ENCODE measurements at places on chromosomes 4 and X.

DNA sequence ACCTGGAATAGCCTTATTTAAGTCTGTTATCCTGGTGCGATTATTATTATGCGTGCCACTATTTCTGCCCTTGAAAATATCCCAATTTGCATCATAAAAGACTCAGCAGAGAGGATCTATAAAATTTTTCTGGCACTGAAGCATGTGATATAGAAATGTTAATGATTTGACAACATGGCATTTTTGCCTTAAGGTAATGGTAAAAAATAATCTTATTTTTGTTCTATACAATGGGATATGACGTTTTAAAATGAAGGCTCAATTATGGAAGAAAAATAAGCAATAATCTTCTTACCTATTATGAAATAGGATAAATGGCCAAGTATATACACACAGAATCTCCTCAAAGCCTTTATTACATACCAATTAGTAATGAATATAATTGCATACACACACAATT lies 113.5 kb downstream of the PDGFC start:
- no peak for DNase-seq

DNA sequence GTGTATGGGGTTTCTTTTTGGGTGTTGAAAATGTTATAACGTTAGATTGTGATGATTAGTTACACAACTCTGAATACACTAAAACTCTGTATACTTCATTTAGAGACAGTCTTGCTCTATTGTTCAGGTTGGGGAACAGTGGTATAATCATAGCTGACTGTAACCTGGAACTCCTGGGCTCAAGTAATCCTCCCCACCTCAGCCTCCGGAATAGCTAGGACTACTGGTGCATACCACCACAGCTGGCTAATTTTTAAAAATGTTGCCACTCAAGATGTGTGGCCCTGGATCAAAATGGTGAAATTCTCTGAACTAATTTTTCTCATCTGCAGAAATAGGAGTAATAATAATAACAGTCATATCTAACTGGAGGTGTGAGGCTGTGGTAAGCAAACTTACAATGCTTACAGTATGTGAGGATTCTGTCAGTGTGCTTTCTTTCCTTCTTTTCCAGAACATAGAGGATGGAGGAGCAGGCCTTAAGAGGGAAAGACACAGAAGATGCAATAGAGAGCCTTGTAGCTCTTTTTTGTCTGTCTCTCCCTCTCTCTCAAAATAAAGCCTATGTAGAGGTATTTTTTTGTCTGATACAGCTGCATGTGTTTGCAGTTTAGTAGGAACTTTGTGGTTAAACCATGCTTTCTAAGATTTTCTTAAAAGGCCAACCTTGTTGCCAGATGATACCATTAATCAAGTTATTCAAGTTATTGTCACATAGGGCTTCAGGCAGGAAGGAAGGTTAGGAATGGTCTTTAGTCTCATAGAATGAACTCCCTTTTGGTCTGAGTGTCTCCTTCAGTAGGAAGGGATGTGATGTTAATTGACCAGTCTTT lies 7.5 kb downstream of the ADD1 start:
- no peak for DNase-seq

GRCh38 chrX:10217198-10217597 lies 60.4 kb downstream of the CLCN4 start:
- peak; percentile 18 for DNase-seq

- DNase-seq, result no peak
These were observed 103.2 kb upstream of the FRG1 start for GRCh38 chr4:189837471-189837870.

GRCh38 chr4:93031431-93032098 lies 727.8 kb downstream of the GRID2 start:
- no peak for DNase-seq

- DNase-seq, result no peak
These were observed 78.5 kb upstream of the EFNB1 start for GRCh38 chrX:68750316-68750715.

DNA sequence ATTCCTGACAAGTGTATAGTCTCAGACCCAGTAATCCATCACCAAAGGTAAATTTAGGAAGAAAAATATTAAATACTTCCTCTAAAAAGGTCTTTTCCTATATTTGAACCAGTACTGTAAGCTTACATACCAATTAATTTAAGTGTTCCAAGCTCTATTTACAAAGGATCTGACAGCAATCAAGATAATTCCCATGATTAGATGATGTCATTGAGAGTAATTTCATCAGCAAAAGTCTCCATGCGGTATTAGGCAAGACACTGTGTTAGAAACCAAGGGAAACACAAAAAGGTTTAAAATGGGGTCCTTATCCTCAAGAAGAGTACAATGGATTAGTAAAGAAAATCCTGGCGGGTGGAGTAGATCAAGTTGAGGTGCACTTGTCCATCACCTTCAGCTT lies 198.5 kb downstream of the PRDM5 start:
- no peak for DNase-seq

Data from mesendoderm (in vitro differentiated cells).